ENCODE measurements at places on chromosomes 12 and 14.

DNA sequence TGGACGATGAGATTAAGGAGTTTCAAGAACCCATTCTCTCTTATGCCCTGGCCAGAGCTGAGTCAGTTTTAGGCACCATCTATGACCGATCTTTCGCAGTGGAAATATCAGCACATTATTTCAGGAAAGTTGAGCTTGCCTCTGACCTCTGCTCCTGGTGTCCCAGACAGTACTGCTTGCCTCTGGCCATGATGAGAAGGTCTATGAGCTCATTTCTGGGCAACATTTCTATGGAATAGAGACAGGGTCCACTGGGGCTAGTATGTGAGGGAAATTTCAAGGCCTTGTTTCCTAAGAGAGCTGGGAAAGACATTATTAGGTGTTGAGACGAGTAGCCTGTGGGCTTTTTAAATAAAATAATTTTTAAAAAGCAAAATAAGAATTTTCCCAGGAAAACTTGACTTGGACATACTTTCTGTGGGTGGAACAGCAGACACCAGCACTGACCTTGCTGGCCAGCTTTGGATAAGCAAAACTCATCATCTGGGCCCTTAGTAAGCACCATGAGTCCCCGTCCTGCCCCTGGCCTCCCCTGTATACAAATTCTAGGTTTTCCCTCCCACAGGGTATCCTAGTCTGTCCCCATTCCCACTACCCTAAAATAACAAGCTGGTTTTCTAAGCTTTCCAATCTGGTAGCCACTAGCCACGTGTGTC is 43.4 kb downstream of the DIO2 start:
- no peak for DNase-seq

GRCh38 chr14:100667656-100668055 is 59.0 kb upstream of the DLK1 start:
- DNase-seq = no peak

GRCh38 chr12:75509621-75510020 is 1.8 kb downstream of the KRR1 start:
- no peak for DNase-seq

- no peak for DNase-seq
Measured at GRCh38 chr14:28661171-28661772, 105.3 kb upstream of the FOXG1 start.

GRCh38 chr14:22764382-22764781 is 2.1 kb upstream of the OXA1L start:
- DNase-seq = no peak

DNA sequence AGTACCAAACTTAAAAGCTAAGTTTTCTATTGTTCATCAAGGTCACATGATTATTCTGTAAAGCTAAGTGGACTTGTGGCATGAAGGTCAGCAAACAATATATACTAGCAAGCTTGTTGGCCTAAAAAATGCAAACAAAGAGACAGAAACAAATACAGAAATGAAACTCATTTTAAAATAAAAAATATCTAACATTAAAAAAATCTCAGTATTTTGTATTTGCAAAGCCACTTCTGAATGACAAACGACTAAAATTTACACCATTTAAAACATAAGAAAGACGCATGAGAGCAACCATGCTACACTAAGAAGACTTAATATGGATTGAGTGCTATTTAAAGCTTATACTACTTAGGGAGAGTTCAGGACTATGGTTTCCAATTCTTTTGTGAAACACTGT is 72.8 kb upstream of the BBS10 start:
- DNase-seq = no peak

DNA sequence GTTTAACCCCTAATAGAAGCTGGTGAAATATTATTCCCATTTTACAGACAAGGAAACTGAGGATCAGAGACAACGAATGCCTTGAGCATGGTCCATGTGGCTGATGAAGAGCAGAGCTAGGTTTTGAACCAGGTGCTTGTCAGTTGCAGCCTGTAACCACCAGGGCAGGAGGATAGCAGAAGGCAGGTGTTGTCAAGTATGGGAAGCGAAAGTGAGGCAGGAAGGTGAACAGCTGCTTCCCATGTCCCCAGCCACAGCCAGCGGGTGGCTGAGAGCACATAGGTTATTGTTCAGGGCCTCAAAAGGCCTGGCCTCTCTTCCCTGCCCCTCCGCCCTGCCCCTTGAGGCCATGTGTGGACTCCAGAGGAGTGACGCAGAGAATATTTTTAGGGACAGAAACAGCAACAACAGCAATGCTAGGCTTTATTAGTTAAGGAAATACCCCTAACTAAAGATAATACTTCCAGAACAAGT is 39.6 kb downstream of the IQSEC3 start:
- peak; percentile 22 for DNase-seq

DNA sequence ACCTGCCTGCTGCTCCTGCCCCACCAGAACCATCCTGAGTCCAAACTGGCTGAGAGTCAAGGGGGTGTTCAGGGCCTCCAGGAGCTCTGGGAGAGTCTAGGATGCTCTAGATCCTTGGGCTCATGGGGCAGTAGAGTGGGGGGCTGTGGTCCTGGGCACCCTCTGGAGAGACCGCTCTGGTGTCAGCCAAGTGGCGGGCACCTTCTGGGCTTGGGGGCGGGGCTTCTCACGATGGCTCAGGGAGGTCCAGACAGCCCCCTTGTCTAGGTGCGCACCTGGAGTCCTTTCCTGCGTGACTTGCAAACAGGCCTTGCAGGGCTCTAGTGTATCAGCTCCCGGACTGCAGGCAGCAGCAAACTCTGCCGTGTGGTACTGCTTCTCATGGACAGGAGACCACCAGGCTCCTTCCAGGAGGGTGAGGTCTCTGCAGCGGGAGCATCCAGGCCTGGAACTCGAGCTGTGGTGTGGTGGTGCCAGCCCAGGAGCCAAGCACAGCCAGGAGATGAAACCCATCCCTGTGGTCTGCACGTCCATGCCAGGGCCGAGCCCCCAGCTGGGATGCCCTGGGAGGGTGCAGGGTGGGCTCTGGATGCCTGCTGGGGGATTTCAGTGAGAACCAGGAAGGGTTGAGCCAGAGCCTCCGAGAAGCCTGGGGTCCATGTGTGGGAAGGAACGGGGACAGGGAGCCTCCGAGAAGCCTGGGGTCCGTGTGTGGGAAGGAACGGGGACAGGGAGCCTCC is 15.0 kb downstream of the PACS2 start:
- no peak for DNase-seq

DNA sequence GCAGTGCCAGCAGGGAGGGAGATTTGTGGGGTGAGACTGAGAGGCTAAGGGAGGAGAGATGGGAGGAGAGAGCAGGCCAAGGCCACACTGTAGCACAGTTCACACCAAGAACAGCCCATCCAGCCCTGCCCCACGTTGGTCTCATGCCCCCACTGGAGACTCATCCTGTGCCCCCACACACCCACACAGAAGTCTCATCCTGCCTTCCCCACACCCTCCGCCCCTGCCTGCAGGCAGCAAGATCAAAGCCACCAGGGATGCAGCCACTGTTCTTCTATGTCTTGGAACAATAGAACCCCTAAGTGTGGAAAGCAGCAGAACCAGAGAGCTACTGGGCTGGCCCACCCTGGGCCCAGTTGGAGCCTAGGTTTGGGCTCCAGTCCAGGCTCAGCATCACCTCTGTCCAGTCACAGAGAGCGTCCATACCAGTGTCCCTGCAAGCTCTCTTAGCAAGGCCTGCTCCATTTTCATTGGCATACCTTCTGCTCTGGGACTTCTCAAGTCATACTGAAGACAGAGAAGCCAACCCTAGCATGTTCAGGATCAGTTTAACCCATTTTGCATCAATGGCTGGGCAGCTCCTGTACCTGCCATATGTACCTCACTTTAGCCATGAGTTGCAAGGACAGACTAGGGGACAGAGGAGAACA is 31.7 kb upstream of the HDAC7 start:
- DNase-seq = no peak

DNA sequence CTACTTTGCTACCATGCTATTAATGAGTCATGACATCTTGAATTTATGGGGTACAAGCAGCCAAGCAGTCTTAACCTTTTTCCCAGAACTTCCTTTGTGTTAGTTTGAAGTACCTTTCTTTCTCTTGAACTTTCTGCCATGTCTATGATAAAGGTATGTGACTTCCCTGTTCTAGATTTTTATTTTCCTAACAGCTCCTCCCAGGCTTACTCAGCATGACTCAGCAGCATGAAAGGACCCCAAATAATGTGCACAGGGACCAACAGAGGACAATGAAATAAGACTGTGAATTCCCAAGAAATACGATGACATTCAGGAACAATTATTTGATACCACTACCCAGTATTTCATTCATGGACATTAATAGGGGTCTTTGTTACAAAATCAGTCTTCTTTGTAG is 60.0 kb downstream of the TTC6 start:
- no peak for DNase-seq

- DNase-seq = no peak
Measured at GRCh38 chr12:44294649-44295048, 458.8 kb downstream of the TMEM117 start.

DNA sequence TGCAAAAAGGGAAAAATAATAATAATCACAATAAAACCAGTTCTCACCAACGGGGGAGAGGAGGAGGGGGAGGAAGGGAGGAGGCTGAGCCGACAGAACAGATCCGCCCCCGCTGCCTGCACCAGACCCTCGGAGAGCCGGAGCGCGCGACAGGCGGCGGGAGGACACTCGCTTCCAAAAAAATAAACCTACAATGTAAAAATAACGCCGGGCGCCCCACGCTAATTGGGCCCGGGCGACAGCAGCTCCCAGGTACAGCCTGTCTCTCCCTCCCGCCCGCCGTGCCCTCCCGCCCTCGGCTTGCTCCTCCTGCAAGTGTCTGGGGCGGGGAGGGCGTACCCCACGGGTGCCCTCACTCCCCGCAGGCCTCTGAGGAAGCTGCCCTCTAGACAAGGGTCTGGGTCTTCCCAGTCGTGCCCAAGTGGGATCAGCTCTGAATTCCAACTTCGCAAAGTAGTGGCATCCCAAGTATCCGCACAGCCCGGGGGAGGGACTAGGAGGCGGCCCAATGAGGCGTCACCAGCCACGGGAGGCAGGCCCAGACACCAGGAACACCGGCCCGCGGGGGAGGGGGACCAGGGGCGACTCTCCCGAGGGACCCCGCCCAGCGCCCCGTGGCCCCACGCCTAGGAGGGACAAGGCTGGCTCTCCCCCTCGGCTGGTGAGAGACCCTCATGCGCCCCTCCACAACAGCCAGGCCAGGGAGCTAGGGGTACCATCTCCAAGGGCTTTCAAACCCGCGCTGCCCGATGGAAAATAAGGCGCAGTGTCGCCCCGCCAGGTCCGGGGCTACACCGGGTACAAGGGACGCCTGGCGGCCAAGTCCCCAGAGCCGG is 1.0 kb downstream of the NCOR2 start:
- DNase-seq = peak; percentile 65

- no peak for DNase-seq
Measured at GRCh38 chr14:89324501-89325298, 92.3 kb downstream of the FOXN3 start.

GRCh38 chr12:1870086-1870485 is 48.4 kb downstream of the CACNA2D4 start:
- DNase-seq = no peak

DNA sequence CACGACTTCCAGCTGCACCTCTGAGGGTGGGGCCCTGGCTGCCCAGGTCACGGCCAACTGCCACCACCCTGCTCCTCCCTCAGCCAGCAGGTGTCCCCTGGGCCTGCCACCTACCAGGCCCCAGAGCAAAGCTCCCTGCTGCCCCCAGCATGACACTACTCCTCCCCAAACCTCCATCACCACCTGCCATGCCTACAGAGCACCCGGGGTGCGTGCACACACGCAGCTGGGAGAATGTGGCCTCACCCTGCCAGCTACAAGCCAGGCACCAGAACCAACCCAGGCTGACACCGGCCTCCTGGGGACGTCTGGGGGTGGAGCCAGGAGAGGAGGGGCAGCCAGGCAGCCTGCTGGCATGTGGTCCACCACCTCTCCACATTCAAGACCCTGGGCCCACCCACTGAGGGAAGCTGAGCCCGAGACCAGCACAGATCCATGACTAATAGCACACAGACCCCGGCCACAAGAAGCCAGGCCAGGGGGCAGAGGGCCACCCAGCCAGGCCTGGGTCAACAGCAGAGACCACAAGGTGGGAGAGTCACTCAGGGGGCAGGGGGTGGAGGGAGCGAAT is 3.4 kb downstream of the JAG2 start:
- DNase-seq = no peak

GRCh38 chr14:53186532-53186931 is 33.4 kb upstream of the DDHD1 start:
- DNase-seq = no peak

GRCh38 chr12:26188127-26188526 is 7.2 kb upstream of the SSPN start:
- no peak for DNase-seq

- no peak for DNase-seq
Measured at GRCh38 chr14:57933349-57933748, 67.5 kb upstream of the SLC35F4 start.

DNA sequence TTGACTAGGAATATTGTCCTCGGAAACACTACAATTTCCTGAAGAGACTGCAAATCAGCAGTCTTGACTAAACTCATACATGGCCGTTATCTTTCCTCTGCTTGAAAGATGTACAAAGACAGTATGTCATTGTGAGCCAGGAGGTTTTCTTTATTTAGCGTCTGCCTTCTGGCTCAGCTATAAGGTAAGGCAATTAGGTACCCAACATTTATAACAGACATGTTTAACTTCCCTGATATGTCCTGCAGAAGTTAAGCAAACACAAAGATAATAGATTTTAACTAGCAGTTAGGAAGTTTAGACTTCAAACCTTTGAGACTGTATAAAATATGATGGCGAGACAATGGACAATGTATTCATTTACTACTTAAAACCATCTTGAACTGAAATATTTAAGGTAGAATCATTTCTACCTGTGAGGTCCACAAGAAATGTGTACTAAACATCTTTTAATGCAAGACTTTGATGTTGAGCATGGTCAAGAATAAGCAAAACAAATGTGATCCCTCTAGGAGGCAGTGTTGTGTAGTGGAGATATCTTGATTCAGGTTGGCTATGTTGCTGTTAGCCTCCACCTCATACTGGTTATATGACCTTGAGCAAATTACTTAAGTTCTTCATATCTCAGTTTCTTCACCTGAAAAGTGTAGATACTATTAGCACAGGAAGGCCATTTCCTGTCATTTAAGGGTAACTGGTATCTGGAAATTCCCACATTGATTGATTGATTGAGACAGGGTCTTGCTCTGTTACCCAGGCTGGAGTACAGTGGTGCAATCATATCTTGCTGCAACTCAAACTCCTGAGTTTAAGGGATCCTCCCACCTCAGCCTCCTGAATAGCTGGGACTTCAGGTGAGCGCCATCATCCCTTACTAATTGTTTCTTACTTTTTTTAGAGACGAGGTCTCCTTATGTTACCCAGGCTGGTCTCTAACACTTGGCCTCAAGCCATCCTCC is 96.3 kb upstream of the EEA1 start:
- DNase-seq = no peak

DNA sequence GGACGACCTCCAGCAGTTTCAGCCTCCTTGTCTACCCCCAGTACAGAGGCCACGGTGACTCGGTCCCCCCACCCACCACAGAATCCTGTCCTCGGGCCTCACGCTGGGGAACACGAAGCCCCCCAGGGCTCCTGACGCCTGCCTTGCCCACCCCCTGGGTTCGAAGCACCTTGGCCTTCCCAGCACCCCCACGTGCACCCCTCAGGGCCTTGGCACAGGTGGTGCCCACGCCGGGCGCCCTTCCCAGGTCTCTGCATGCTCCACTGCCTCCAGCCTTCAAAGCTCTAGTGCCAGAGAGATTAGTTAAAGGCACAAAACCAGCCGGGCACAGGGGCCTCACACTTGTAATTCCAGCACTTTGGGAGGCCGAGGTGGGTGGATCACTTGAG is 61.8 kb downstream of the NOC4L start:
- DNase-seq = no peak

- DNase-seq = no peak
Measured at GRCh38 chr12:252636-253035, 10.0 kb downstream of the SLC6A13 start.
